ENCODE measurements at places on chromosomes 4 and X.

GRCh38 chrX:41386222-41386990 lies 52.4 kb downstream of the DDX3X start:
- no peak for DNase-seq

- DNase-seq = no peak
Measured at GRCh38 chr4:76681996-76682395, 215.9 kb downstream of the SOWAHB start.

- DNase-seq = no peak
Measured at GRCh38 chr4:174764105-174764729, 64.8 kb downstream of the GLRA3 start.

DNA sequence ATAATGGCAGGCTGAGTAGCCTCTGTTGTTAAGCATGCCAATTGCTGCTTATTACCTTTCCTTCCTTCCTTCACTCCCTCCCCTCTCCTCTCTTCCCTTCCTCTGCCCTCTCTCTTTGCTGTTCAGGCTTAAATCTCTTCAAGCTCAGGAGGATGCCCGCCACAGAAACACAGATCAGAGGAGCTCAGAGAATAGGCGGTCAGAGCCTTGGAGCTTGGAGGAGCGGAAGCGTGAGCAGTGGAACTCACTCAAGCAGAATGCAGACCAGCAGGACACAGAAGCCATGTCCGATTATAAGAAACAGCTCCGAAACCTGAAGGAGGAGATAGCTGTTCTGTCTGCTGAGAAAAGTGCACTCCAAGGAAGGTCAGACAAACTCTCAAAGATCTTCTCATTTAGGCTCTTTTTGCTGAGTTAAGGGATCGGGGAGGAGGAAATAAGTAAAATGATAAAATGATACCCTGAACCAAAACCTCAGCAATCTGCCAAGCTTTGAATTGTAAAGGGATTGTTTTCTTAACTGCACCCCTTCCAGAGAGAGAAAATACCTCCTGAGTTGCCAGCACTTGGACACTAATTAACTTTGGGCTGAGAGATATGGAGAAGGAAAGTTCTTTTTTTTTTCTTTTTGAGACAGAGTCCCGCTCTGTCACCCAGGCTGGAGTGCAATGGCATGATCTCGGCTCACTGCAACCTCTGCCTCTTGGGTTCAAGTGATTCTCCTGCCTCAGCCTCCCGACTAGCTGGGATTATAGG lies 20.9 kb downstream of the SPATA18 start:
- DNase-seq = no peak

DNA sequence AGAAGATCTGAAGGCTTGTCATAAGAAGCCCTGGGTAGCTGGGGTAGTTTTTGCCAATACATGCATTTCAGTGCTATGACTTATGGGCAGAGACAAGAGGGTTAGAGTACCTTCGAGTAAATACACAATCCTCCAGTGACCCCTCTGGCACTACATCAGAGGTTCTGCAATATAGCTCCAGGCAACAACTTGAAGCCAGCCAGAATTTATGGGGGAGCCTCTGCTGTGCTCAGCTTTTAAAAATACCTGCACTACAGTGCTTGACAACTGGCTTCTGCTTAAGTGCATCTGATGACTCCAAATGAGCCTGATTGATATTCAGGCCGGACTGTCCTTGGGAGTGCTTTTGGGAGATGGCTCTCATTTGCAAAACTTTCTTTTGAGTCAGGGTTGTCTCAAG lies 44.9 kb upstream of the SMAD1 start:
- DNase-seq = no peak

DNA sequence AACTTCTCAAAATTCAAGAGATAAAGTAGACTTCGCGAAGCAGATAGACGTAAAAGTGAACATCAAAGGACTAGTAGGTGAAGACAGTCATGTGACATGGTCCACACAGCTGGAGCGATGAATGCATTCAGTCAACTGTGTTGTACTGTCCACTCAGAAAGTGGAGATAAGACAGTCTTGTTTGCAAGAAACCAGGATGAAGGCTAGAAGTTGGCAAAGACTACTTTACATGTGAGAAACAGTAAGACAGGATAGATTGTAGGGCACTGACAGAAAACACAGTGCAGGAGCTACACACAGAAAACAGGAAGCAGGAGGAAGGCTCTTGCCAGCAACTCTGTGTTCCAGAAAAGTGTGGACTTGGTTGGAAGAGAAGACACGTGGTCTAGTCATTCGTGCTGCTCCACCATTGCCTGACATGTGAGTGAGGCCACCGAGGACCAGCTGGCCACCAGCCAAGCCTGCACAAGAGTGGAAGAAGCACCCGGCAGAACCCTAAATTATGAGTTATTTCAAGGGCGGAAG lies 78.9 kb downstream of the FAT1 start:
- no peak for DNase-seq

DNA sequence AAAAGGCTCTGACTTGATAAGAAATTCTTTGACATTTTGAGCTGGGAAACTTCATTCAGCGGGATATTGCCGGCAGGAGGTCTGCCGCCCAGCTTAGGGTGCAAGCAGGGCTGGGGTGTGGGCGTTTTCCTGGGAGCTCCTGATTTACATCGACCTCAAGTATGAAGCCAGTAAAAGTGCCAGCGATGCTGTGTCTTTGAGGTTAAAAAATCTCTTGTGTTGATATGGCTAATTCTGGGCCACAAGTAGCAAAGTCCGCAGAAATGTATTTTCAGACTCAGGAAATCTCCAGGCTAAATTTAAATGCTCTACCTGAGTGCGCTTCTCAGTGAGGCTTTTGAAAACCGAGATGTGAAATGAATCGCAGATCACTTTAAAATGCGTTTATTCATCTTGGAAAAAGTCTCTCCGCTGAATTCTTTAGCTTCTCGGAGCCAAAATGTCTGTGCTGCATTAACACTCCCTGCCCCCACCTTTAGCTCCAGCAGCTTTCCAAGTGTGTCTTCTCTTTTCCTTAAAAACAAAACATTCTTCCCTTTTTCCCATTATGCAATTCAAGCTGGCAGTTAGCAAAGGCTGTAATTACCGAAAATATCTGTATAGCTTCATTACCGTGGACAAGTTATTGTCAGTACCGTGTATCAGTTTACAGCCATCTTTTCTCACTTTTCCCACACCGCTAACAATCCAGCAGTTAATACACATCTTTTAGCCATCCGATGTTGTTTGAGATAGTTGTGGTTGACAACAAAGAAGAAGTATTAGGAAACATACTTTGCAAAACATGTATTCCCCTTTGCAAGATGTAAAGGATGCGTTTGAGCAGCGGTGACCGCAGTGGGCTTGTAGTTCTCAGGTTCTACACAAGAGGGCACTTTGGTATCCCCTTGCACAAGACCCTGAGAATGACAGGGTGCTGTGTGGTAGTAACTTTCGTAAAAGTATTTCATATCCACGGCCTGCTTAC lies 136.0 kb upstream of the STX18 start:
- DNase-seq = no peak

- DNase-seq = no peak
Measured at GRCh38 chr4:42398171-42398870, 1.0 kb downstream of the SHISA3 start.

GRCh38 chr4:4888695-4889094 lies 29.2 kb downstream of the MSX1 start:
- DNase-seq = no peak

GRCh38 chrX:129452523-129452922 lies 70.8 kb downstream of the SMARCA1 start:
- DNase-seq = no peak

DNA sequence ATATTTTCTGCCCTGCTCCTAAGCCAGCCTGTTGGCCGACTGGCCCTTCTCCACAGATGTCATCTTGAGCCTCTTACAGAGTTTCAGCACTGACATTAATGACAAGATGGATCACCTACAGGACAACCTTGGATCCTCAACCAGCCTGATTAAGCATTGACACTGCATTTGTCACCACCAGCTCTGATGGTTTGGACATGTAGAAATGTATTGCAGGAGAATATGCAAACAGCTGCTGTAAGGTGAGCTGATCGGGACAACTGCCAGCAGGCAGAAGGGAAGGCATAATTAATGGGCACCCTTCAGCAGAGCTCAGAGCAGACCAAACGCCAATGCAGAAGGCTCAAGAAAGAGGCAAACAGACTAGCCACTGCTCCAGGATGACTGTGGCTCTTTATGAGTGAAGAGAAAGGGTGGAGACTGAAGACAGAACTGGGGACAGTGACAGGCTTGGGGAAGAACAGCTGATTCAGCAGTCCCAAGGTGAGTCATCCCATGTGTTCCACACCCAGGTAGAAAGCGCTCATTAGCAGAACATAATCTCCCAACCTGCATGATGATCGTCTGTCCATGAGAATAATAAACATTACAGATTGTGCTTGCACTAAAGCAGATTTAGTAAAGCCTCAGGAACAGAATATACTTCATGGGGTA lies 6.7 kb downstream of the CORIN start:
- no peak for DNase-seq

Data from cardiac septum (tissue), 1 donor.